ENCODE measurements at places on chromosomes 4 and X.
A peak's percentile ranks its signal among the peaks of the same experiment; 100 is the strongest.

GRCh38 chr4:96102541-96103026, 262.7 kb downstream of the PDHA2 start:
- DNase-seq = no peak

DNA sequence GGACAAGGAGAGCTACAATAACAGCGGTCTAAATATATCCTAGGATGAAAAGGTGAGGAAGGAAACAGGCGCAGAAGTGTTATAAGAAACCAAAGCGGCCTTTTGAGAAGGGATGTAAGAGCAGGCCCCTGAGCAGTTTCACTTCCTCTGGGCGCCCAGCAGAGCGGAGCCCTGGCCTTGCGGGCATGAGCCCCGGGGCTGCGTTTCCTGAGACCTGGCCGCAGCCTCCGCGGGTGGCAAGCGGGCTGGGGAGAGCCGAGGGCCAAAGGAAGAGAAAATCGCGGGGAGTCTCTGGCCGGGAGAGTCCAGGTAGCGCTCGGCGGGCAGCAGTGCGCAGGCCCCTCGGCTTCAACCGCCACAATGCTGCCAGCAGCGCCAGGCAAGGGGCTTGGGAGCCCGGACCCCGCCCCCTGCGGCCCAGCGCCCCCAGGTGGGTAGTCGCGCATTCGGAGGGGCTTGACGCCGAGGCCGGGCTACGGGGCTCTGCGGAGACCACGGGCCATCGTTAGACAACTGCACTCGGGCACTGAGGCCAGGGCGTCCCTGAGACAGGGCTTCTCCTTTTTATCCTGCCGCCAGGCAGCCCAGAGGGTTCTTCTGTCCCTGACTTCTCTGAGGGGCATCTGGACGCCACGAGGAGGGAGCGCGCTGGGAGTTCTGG, at the start of gene BANK1:
Gene BANK1 (plus strand): TSS at position 210 of the 661 bp plus-strand sequence. CDS start 151 bp downstream, at position 361.
- DNase-seq = peak; percentile 78

- DNase-seq = no peak
Observed at GRCh38 chr4:94304365-94304971, 38.2 kb downstream of the HPGDS start.

GRCh38 chr4:28354880-28355656, 1494.4 kb downstream of the STIM2 start:
- DNase-seq = no peak

Data from right forelimb (tissue), 1 donor.